ENCODE measurements at places on chromosomes 7 and 10. TPM values are rescaled to one million over a fixed set of nuclear protein-coding genes. Genes with fewer than 3 reads are reported as not detected.

Gene PON2
- total RNA-seq: 17.6 TPM

Gene IGF2BP3
- 0.95 TPM for total RNA-seq

Gene ADRB1
- total RNA-seq: 1.6 TPM

Gene WIPF3
- not detected for total RNA-seq

DNA sequence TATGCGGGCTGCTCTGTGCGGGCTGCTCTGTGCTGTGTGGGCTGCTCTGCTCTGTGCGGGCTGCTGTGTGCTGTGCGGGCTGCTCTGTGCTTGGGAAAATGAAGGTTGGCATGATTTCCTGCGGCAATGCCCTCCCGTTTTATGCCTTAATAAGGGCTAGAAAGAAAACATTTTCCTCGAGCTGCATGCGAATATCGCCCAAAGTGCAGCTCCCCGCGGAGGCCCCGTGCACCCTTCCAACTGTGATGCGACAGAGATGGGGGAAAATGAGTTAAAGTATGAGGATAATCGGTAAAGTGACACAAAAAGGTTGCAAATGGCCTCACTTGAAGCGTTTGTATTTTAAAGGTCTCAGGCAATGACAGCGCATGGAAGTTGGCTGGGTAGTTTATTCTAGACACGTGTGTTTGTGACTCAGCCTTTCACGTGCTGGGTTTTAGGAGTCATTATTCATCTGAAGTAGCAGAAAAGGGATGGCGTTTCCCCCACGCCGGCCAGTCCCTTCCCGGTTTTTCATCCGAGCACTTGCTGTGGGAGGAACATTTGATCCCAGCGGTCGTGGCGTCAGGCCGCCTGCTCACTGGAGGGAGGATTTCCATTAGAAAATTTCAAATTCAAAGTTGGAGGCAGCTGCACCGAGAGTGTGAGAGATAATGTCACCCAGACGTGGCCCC lies 220.7 kb downstream of the ADARB2 start:
- no peak for DNase-seq

GRCh38 chr10:45417746-45418145 lies 43.7 kb downstream of the ALOX5 start:
- DNase-seq: no peak

Gene MYL7
- total RNA-seq: not detected

DNA sequence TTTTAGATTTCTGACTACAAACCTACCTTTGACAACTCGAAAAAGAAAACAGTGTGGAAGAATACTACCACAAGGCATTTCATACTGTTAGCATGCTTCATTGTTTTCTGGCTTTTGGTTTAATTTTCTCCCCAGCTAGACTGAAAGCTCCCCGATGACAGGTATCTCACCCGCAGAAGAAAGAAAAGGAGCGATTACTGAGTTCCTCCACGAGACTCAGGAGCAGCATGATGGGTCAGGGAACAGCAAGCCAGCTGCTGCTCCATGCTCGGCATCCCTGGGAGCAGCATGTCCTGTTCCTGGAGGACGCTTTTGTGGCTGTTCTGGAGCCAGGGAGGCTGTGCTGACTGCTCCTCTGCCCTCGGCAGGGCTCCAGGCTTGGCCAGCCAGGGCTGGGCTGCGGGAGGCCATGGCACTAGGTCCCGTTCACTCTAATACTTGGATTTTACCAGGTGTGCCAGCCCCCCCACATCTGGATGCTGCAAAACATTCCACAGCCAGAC lies 133.4 kb downstream of the PRKAG2 start:
- DNase-seq: no peak

DNA sequence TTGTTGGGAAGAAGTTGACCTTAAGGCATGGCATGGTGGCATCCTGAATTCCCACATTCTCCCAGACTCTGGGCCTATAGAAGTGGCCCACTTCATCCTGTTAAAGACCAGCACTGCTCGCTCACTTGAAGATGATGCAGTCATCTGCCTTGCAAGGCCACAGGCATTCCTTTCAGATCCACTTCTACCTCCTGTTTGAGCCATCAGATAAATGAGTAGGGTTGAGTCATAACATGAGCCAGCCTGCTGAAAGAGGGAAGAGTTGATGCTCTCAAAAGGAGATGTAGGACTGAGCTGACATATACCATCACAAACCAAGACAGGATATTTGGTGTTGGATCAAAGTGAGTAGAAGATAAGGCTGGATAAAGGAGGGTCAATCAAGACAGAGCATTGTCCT lies 1.5 kb upstream of the EBLN1 start:
- DNase-seq: no peak

Gene HTR5A
- not detected for total RNA-seq

Gene TFR2
- 34.1 TPM for total RNA-seq

Gene MEOX2
- total RNA-seq: not detected

Gene IDI2
- not detected for total RNA-seq

DNA sequence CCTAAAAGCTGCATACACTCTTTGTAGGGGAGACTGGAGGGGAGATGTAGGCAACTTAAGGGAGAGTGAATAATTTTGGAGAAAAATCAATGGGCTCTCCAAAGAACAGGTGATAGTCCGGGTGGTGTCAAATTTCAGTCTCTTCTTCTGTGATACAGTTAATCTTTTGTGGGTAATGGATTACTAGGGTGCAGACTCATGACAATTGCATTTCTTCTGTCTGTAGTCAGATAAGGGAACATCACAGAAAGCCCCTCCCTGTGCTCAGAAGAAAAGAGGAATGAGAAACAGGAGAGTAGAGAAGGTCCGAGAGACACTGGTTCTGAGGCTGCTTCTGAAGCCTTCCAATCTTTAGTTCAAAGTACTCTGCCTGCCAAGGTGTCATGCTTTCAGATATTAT lies 1140.7 kb upstream of the LRRN3 start:
- DNase-seq: no peak

All from natural killer cell treated with Interleukin-12 subunit alpha and Interleukin-12 subunit beta and Interleukin-15 and Interleukin-18, amount 100 ng/mL, for 72 hours (primary cell).